LNCaP clone FGC (cell line): ENCODE measurements at places on chromosomes 5 and 9.

DNA sequence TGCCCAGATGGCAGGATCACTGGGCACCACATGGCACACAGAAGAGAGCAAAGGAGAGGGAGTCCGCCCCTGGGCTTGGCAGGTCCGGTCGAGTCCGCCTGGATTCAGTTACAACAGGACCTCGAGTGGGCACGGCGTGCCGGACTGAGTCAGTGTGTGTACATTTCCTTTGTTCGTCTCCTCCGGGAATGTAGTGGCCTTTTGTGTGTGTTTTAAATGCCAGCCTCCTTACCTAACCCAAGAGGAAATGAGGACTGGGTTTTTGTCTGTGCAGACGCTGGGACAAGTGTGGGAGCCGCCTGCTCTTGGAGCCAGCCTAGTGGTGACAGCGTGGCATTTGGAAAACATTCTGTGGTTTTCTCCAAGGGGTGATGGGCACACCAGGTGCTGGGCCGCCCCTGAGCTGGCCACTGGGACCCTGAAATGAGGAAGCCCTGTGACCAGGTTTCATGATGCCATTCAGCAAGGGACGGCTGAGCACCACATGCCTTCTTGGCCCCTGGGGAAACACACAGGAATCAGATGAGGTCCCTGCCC, 9.6 kb downstream of the NEK6 start:
- DNase-seq: no peak

GRCh38 chr5:9529041-9529480, 16.8 kb downstream of the SEMA5A start:
- DNase-seq: no peak

DNA sequence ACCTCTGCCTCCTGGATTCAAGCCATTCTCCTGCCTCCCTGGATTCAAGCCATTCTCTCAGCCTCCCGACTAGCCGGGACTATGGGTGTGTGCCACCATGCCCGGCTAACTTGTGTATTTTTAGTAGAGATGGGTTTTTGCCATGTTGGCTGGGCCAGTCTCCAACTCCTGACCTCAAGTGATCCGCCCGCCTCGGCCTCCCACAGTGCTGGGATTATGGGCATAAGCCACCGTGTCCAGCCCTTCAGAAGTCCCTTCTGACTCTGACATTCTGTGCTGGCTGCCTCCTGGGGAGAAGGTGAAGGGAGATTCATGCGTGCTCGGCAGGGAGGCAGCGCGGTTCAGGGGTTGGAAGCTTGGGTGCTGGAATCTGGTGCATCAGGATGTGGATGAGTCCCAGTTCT, 28.8 kb downstream of the PRRX2 start:
- no peak for DNase-seq

DNA sequence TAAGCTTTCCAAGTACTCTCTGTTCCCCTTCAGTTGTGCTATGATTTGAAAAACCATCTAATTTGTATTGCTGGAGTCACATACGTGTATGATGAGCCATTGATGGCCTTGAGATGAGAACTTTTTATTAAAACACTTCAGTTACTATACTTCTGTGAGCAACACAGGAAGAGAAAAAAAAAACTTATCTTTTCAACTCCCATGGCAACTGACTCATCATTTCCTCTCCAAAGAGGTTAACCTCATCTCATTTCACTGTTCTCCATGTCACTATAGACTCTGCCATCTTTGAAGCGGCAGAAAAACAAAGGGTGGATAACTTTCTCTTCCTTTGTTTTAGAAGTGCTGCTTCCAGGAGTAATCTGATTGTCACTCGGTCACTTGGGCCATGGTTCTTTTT, 104.3 kb upstream of the PCSK1 start:
- DNase-seq: no peak

DNA sequence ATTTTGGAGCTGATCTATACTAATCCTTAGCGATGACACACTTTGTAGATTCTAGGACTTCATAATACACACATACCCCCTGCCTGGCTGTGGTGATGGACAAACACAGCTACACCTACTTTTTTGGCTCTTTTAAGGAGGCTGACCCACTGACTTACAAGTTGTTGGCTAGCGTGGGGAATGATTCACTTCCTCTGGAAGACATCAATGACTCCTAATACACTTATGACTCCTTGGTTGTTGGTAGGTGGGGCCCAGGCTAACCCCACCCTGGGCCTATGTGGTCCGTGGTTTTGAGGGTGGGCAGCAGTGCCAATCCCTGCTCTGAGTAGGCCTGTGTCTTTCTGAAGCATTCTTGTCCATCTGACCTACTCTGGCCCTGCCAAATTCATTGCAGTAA, 144.4 kb downstream of the SLC12A2 start:
- no peak for DNase-seq

GRCh38 chr9:131277287-131277909, 1.1 kb upstream of the FAM78A start:
- no peak for DNase-seq

GRCh38 chr5:175216991-175217390, 227.0 kb downstream of the DRD1 start:
- no peak for DNase-seq

- peak; percentile 37 for DNase-seq
Observed at GRCh38 chr5:136058039-136058971, 29.5 kb downstream of the TGFBI start.

DNA sequence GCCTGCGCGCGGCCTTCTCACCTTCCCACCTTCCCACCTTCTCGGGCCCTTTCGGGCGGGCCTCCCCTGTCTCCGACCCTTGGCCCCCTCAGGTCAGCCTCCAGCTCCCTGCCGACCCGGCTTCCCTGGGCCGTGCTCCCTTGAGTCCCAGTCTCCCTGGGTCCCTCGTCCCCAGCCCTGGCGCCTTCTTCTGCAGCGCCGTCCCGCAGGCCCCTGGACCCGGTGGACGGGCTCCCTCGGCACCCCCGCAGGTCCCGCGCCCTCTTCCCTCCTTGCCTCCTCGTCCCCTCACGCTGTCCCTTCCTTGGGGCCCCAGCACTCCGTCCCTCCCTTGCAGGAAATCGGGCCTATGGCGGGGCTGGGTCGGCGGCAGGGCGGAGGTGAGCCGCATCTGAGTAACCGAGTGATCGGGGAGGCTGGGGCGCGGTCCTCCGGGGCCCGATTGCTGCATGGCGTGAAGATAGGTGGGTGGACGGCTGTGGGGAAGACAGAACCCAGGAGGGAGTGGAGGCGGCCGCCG, 7.6 kb downstream of the ARPC5L start:
- no peak for DNase-seq

DNA sequence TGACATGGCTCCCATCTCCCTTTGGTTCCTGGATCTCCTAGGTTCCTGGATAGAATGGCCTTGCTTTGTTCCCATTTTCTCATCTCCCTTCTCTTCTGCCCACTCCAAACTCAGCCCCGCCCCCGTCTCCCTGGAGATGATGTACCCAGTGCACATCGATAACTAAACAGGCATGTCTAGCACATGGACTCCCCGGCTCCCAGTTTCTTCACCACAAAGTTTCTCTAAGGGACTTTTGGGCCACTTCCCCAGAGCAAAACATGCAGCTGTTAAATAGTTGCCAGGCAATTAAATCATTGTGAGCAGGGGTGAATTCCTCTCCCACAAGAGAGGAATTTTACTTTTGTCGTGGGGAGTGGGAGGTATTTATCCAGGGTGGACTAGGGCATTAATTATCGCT, 259.0 kb downstream of the GADD45G start:
- no peak for DNase-seq

DNA sequence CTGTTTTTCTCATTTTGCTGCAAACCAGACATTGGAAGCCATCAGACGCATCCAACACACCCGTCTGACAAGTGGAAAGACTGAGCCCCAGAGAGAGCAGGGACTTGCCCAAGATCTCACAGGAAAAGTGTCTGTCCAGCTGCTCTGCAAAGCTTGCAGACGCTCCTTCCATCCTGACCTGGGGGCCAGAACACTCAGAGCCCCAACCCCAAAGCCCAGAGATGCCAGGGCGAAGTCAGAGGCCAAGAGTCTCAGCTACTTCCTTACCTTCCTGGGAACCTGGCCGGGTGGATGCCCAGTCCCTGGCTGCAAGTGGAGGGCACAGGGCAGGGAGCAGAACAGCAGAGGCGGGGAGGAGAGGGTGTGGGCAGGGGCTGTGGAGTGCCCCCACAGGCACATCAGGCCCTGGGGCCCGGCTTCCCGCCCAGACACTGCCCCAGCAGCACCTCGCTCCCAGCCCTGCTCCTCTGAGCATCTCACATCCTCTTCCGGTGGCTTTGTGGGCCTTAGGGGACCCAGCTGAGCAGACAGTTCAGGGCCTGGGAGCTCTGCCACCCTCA, 9.7 kb upstream of the RALGDS start:
- DNase-seq: no peak

GRCh38 chr5:442335-443238, at the start of gene EXOC3:
Gene EXOC3, plus strand, starts transcription at chr5:443176. Its CDS starts 3,030 bp downstream, at chr5:446206.
- DNase-seq: peak; percentile 11

- DNase-seq: peak; percentile 41
Observed at GRCh38 chr9:133119846-133120500, 1.1 kb downstream of the RALGDS start.

- no peak for DNase-seq
Observed at GRCh38 chr5:120297616-120298015, 166.5 kb upstream of the PRR16 start.

- DNase-seq: no peak
Observed at GRCh38 chr9:117169089-117169621, 245.7 kb downstream of the ASTN2 start.

GRCh38 chr5:6636293-6636692, 3.1 kb downstream of the SRD5A1 start:
- peak; percentile 88 for DNase-seq

GRCh38 chr5:2919310-2920018, 168.0 kb upstream of the IRX2 start:
- DNase-seq: no peak

GRCh38 chr9:94857791-94858190, 131.3 kb downstream of the AOPEP start:
- DNase-seq: no peak

- no peak for DNase-seq
Observed at GRCh38 chr9:138051586-138052321, 174.2 kb downstream of the CACNA1B start.

DNA sequence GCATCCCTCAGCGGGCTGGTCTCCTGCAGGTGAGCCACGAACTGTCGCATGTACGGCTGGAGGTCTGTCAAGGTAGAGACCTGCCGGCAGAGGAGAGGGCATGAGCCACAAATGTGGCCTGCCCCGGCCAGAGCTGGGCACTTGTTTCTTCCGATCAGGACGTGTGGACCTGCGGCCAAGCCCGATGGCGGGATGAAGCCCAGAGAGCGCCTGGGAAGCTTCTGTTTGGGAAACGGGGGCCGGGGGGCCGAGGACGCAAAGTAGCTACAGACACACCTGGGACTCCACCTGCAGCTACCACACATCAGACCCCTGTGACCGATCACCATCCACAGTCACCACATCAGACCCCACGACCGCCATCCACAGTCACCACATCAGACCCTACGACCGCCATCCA, 22.7 kb downstream of the TERT start:
- DNase-seq: no peak

- DNase-seq: no peak
Observed at GRCh38 chr9:125649826-125650225, 57.2 kb downstream of the MAPKAP1 start.

DNA sequence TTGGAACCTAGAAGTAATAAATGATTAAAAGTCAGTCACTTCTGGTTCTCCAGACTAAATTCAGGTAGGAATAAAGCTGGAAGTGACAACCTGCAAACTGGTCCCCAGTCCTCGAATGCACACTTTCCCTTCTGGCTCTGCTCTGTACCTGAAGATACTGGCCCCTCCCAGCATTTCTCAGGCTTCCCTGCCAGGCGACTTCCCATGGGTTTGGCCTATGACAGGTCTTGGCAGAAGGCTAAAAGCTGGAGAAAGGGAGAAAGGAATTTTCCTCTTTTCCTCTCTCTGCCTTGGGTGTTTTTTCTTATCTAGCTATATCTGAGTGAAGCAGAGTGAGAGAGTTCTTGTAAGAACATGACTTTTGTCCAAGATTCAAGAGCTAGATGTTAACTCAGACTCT, 1005.7 kb downstream of the DTWD2 start:
- DNase-seq: no peak

DNA sequence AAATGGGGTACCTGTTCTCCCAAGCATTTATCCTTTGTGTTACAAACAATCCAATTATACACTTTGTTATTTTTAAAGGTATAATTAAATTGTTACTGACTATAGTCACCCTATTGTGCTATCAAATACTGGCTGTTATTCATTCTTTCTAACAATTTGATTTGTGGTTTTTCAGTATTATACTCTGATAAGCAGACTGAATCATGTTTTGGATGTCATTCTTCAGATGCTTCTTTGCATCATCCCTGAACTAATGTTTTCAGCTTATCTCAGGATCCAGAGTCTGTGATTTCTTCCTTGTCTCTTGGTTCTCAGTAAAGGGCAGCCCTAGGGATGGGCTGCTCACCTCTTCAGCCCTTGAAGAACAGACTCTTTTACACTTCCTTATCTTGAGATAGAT, 177.8 kb upstream of the SGCD start:
- DNase-seq: no peak

DNA sequence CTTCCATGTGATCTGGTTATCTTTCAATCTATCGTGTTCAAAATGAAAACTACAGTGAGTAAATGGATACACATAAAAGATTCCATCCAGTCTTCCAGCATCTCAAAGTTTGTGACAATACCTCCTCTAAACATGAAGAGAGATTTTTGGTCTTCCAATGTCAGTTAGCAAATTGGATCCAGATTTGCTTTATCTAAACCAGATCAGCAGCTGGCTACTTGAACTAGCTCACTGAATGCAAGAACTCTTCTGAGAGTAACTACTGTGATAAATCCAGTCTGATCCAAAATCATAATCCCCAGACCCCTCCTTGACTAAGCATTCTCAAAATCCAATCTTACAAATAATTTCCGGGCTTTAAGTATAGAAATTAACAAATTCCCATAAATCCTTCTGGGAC, 2177.9 kb upstream of the C9orf72 start:
- no peak for DNase-seq

GRCh38 chr5:83426855-83427254, 44.7 kb upstream of the VCAN start:
- DNase-seq: no peak

DNA sequence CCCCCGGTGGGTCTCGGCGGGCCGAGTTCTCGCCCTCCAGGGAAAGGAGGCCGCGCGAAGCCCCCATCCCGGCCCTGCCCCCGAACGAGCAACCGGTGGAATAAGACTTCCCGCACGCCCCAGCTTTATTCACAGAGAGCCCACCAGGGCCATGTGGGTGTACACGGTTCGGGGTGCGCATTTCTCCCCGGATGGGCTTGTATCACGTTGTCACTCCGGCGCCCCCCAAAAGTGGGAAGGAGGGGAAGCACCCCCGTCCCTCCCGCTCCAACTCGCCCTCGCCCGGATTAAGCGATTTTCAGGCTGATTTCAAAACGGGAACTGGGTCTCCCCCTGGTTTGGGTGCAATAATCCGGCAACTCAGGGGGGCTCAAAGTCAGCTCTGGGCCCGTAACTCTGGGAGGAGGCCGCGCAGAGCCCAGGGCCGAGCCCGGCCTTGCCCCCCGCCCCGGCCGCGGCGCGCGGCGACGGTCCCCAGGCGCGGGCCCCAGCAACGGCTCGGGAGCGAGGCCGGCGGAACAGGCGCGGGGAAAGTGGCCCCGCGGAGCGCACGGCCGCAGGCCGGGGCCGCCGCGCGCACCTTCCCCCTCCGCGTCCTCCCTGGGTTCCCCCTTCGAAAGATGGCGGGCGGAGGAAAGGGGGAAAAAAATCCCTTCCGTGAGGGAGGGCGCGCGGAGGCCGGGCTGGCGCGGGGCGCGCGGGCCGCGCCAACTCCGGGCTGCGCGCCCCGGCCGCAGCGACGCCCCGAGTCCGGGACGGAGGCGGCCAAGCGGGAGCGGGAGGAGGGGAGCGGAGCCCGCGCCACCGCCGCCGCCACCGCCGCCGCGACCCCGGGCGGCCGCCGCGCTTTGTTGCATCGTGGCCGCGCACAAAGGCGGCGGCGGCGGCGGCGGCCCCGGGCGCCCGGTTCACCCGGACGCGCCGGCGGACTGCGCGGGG, 644 bp downstream of the BRD3 start:
- DNase-seq: no peak
